Stimulated activated CD8-positive, alpha-beta memory T cell treated with anti-CD3 and anti-CD28 coated beads, Interleukin-15, amount 100 ng/mL, for 48 hours (primary cell): ENCODE measurements at places on chromosomes 16 and 17.

DNA sequence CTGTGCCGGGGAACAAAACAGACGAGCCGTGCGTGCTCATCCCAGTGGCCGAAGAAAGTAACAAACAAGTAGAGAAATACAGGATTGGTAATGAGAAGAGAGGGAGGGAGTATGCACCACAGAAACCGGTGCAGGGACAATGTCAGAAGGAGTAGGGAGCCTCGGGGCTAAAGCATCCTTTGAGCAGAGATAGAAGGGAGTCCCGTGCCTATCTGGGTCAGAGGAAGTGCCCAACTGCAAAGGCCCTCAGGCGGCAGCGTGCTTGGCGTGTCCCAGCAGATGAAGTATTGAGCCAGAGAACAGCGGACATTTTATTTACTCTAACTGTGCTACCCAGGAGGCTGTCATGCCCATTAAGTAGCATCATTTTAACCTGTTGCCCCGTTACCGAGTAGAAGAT, 114.9 kb upstream of the CACNG5 start:
- no peak for DNase-seq

DNA sequence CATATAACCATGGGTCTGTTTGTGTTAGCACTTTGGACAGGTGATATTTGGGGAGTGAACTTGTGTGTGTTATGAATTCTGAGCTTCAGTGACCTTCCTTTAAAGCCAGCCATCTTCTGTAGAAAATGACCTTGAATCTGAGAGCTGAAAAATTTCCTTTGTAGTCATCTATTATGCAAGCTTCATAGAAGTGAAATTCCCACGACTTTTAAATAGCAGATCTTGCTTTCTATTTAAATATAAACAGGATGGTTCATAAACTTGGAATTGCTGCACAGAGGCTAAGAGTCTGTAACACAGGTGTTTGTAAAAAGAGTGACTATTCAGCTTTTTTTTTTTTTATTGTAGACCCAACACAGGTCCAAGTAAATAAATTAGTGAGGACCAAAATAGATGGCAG, 85.5 kb downstream of the MARCHF10 start:
- no peak for DNase-seq

DNA sequence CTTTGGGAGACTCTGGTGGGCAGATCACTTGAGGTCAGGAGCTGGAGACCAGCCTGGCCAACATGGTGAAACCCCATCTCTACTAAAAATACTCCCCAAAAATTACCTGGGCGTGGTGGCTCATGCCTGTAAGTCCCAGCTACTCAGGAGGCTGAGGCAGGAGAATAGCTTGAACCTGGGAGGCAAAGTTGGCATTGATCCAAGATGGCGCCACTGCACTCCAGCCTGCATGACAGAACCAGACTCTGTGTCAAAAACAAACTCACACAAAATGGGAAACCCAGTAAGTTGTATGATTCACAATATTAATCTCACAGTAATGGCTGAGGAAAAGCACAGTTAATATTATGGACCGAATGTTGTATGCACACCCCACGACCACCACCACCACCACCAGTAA, 24.3 kb downstream of the WSB1 start:
- DNase-seq = no peak

DNA sequence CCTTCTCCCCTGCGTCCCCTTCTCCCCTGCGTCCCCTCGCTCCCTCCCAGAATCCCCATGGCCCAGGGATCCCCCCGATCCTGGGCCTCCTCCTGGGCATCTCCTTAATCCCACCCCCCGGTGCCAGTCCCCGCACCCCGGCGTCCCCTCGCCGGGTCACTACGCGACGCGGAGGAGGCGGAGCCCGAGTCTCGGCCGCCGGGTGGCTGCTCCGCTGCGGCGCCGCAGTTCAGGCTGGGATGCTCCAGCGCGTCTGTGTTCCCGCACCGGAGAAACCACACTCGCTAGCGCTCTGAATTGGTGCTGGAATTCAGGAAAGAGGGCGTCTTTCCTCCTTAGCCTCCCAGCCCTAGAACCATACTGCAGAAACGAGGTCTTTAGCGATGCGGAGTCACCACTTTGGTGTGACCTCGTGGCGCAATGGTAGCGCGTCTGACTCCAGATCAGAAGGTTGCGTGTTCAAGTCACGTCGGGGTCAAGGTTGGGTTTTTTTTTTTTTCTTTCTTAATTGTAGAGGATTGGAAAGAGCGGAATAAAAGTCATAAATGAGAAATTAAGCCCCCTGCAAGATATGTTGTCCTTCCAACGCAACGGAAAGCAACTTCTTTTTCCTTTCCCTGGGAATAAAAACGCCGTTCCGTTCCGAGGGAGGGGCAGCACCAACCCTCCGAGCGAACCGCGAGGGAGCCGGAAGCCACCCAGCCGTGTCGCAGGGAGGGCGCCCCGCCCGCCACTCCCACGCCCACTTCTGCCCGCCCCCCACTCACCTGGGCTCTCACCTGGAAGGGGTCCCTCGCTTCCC, 25.7 kb upstream of the SLC47A1 start:
- peak; percentile 55 for DNase-seq

DNA sequence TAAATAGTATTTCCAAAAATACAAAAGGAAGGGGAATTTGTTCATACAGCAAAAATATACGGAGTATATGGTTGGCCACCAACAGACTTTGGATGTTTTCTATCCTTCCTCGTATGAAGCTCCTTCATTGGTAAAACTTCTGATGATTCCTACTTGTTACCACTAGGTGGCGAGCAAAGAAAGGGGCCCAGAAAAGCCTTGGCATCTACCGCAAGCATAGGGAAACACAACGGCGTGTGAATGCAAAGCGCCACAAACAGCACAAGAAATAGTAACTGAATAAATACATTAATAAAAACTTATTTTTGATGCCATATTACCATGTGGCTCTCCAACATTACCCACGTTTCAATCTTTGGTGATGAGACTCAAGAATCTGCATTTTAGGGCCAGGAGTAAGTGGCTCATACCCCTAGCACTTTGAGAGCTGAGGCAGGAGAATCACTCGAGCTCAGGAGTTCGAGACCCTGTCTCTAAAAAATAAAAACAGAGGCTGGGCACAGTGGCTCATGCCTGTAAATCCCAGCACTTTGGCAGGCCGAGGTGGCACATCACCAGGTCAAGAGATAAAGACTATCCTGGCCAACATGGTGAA, 34.5 kb downstream of the YWHAE start:
- DNase-seq = no peak

DNA sequence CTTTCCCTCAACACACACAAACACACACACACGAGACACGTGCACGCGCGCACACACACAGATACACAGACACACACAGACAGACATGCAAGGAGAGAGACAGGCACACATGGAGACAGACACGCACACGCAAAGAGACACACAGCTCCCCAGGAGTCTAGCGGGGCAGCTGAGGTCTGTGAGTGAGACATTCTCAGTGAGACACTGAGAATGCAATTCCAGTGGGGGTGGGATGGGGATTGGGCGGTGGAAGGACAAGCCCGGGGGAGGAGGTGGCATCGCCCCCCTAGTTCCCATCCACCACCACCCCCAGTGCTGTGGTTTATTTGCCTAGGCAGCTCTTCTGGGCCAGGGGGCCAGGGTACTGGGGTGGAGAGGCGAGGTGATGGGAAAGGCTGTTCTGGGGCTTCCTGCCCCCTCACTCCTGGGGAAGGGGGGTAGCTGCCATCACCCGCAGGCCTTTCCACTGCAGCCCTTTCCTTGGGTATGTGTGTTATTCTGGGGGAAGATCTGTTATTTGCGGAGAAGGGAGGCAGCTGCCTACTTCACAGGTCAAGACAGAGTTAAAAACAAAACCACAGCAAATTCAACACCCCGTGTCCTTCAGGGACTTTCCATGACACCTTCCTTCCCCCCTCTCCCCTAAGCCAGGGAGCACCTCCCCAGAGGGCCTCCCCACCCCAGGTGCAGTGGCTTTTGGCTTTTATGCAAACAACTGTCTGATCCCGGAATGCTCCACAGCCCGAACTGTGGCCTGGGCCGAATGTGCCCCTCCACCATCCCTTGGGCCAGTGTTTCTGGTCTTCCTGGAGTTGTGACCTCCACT, 18.0 kb downstream of the GRB7 start:
- DNase-seq = peak; percentile 55
